Psoas muscle (tissue), 8 donors: ENCODE measurements at places on chromosomes 7 and 10. TPM values are rescaled to one million over a fixed set of nuclear protein-coding genes. Genes with fewer than 3 reads are reported as not detected.

GRCh38 chr7:50359258-50359994 is 54.9 kb downstream of the IKZF1 start:
- H3K36me3 ChIP-seq, result no peaks in the 10 kb centered on the region
- H3K4me3 ChIP-seq, result no peak overlapping the region
- peaks cover 2% of the 10 kb centered on the region for H3K27me3 ChIP-seq
- no peak overlapping the region for H3K27ac ChIP-seq
- no peak for DNase-seq

Gene CLRN3
- polyA plus RNA-seq, result 0.03 TPM

GRCh38 chr10:127886371-127887051 is 6.2 kb downstream of the CLRN3 start:
- H3K4me3 ChIP-seq, result no peak overlapping the region
- H3K27ac ChIP-seq, result no peak overlapping the region
- H3K4me1 ChIP-seq, result no peaks in the 10 kb centered on the region
- H3K36me3 ChIP-seq, result no peaks in the 10 kb centered on the region
- H3K27me3 ChIP-seq, result peaks cover 8% of the 10 kb centered on the region

Gene POLD2
- polyA plus RNA-seq, result 87.1 TPM

- H3K4me3 ChIP-seq, result peak overlapping the region; percentile 93
- peak; percentile 88 for DNase-seq
- H3K27me3 ChIP-seq, result no peaks in the 10 kb centered on the region
- H3K27ac ChIP-seq, result peak overlapping the region; percentile 100
- H3K4me1 ChIP-seq, result peaks cover 41% of the 10 kb centered on the region
These were observed 442 bp upstream of the LZTS2 start for GRCh38 chr10:100998991-100999741.

Gene CARD11
- 0.17 TPM for polyA plus RNA-seq

DNA sequence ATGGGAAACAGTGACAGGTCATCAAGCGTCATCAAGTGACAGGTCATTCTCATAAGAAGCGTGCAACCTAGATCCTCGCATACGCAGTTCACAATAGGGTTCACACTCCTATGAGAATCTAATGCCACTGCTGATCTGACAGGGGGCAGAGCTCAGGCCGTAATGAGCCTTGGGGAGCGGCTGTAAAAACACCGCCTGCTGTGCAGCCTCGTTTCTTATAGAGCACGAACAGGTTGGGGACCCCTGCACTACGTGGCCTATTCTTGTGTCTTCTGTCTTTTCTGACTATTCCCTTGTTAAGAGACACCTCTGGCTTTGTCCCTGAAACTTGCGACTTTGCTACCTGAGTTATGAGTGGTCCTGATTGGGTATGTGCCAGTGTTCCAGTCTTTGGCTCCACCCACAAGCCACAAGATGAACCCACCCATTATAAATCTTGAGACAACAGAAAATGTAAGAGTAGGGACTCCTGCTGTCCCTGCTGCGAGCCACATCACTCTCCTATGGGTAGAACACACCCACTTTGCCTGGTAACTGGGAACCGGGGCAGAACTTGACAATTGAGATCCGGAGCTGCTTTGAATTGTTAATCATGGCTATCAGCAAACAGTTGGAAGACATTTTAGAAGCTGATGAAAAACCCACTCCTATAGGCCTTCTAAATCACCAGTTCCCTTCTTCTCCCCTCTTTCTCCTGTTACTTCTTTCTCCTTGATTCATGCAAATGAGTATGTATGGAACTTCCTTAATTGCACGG is 55.8 kb upstream of the EXOC4 start:
- DNase-seq, result no peak
- no peaks in the 10 kb centered on the region for H3K36me3 ChIP-seq
- no peaks in the 10 kb centered on the region for H3K4me1 ChIP-seq

- no peak overlapping the region for H3K4me3 ChIP-seq
- no peaks in the 10 kb centered on the region for H3K36me3 ChIP-seq
- no peak for DNase-seq
- H3K4me1 ChIP-seq, result no peaks in the 10 kb centered on the region
- no peak overlapping the region for H3K27ac ChIP-seq
These were observed 46.0 kb upstream of the OPTN start for GRCh38 chr10:13053794-13054462.

GRCh38 chr10:94006591-94007550 is 13.1 kb downstream of the PLCE1 start:
- peaks cover 43% of the 10 kb centered on the region for H3K4me1 ChIP-seq
- DNase-seq, result no peak
- H3K27me3 ChIP-seq, result no peaks in the 10 kb centered on the region
- no peak overlapping the region for H3K4me3 ChIP-seq
- H3K27ac ChIP-seq, result peak overlapping the region; percentile 34

DNA sequence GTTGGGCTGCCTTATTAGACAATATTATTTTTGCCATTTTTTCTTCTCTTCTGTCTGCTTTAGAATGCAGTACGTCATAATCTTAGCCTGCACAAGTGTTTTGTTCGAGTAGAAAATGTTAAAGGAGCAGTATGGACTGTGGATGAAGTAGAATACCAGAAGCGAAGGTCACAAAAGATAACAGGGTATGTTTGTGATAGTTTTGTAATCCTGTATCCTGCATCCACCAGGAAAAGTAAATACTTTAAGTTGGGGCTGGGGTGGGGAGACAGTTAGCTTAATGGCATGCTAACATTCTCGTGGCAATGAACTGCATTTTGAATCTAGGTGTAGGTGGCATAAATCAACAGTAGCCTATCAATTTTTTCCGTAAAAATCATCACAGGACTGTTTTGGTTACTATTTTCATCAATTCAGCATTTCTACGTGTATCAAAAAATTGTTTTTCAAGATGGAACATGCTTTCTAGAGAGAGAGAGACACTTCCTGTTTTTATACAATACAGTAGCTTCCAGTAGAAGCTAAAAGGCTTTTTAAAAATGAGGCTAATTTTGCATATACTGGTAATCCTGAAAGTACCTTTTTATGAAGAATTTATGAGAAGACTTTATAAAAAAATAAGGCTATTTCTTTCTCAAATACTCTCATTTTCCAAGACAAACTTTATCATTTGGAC is 247.5 kb downstream of the FOXP2 start:
- no peak overlapping the region for H3K4me3 ChIP-seq
- H3K36me3 ChIP-seq, result no peaks in the 10 kb centered on the region
- no peak overlapping the region for H3K27ac ChIP-seq
- no peaks in the 10 kb centered on the region for H3K27me3 ChIP-seq
- no peak for DNase-seq
- no peaks in the 10 kb centered on the region for H3K4me1 ChIP-seq

- no peaks in the 10 kb centered on the region for H3K4me1 ChIP-seq
- H3K27ac ChIP-seq, result no peak overlapping the region
- no peaks in the 10 kb centered on the region for H3K36me3 ChIP-seq
These were observed 27.1 kb upstream of the TNRC18 start for GRCh38 chr7:5450549-5451327.

DNA sequence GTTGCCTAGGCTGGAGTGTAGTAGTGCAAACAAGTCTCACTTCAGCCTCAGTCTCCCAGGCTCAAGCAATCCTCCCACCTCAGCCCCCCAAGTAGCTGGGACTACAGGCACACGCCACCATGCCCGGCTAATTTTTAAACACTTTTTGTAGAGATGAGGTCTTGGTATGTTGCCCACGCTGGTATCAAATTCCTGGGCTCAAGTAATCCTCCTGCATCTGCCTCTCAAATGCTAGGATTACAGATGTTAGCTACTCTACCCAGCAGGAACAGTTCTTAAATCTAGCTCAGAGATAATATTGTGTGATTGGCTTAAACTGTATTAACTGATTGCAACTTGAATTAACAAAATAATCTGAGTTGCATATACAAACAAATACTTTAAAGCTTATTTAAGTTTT is 82.9 kb downstream of the CDK14 start:
- no peaks in the 10 kb centered on the region for H3K27me3 ChIP-seq
- H3K4me3 ChIP-seq, result no peak overlapping the region
- no peaks in the 10 kb centered on the region for H3K36me3 ChIP-seq
- H3K4me1 ChIP-seq, result peaks cover 8% of the 10 kb centered on the region
- no peak overlapping the region for H3K27ac ChIP-seq
- DNase-seq, result no peak

Gene UCMA
- polyA plus RNA-seq, result not detected

Gene NANOS1
- polyA plus RNA-seq, result 30.7 TPM

DNA sequence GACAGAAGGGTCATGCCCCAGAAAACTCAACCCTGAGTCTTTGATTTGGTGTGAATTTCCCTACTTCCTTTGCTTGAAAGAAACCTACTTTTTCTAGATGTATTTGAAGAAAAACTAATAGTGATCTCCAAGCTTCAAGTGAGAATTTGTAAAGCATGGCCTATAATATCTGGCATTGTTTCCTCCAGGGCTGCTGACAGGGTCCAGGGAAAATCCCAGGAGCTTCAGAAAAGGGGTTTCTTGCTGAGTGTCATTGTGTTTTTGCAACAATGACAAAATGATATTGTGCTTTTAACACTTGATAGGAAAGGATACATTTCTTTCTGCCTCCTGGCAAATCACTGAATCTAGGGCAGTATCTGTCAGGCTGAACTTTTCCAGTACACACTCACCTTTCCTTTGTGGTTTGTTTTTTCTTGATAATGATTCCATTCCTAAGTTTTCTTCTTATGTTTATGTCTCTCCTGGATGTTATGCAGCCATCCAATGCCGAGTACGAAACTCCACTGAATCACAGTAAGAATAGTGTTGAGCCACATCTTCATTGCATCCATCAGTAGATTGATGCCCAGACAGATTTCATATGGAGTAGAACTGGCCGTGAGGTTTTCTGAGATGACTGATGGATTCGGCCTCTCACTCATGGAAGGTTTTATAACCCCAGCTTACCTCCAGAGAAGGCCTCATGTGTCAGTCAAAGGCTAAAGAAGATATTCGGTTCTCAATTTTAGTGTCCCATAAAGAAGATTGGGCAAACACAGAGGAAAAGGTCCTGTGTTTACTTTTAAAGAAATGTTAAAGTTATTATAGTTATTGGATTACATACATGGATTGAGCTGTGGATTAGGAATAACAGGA is 76.9 kb upstream of the STEAP1B start:
- H3K4me1 ChIP-seq, result peaks cover 21% of the 10 kb centered on the region
- H3K4me3 ChIP-seq, result no peak overlapping the region
- peak overlapping the region; percentile 58 for H3K27ac ChIP-seq
- H3K36me3 ChIP-seq, result no peaks in the 10 kb centered on the region
- H3K27me3 ChIP-seq, result no peaks in the 10 kb centered on the region
- DNase-seq, result no peak

GRCh38 chr10:20162123-20162522 is 345.9 kb downstream of the PLXDC2 start:
- H3K36me3 ChIP-seq, result no peaks in the 10 kb centered on the region
- no peaks in the 10 kb centered on the region for H3K27me3 ChIP-seq
- no peak overlapping the region for H3K27ac ChIP-seq
- no peaks in the 10 kb centered on the region for H3K4me1 ChIP-seq
- DNase-seq, result no peak

DNA sequence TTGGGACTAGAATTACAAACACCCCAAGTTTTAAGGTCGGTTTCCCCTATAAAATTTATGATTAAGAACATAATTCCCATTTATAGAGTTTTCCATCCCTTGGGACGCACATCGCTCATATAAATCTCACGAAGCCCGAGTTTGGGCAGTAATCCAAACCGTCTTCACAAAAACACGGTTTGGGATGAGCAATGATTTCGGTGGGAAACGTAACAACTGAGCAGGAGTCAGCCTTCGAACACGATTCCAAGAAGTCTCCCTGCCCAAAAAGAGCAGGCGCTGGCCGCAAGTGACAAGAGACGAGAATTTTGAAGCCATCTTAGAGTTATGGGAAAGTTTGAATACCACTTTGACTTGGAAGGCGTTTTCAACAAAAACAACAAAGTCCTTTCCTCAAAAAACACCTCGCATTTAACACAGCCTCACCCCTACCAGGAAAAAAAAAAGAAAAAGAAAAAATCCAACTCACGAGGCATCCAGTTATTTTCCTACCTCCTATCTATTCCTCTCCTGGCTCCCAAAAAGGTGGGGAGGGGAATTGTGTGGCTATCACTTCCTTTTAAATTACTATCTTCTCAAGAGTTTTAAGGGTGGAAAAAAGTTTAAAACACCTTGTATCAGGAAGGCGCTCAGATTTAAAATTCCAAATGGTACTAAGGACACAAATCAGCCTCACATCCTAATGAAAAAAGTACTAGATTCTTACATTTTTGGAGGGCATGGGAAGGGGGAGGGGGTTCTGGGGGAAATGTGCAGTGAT is 1.6 kb downstream of the SEPHS1 start:
- H3K4me3 ChIP-seq, result peak overlapping the region; percentile 90
- no peaks in the 10 kb centered on the region for H3K36me3 ChIP-seq
- H3K27me3 ChIP-seq, result no peaks in the 10 kb centered on the region
- peak; percentile 21 for DNase-seq
- peak overlapping the region; percentile 94 for H3K27ac ChIP-seq
- peaks cover 18% of the 10 kb centered on the region for H3K4me1 ChIP-seq

Gene STARD3NL
- 14.1 TPM for polyA plus RNA-seq

Gene GIMAP4
- polyA plus RNA-seq, result 21.7 TPM

DNA sequence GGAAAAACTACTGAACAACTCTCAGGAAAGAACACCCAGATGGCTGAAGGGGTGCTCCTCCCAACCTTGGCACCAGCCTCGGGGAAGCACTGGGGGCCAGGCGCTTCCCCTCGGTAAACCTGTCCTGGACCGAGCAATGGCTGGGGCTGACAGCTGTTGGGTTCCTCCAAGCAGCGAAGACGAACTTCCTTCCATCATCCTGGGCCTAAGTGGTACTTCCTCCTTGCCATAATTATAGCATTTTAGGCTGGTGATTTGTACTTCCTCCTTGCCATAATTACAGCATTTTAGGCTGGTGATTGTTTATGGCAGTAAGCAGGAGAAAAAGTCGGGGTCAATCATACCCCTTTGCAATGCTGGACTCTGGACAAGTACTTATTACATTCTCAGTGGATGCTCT is 69.3 kb downstream of the MYOF start:
- H3K27me3 ChIP-seq, result no peaks in the 10 kb centered on the region
- H3K36me3 ChIP-seq, result no peaks in the 10 kb centered on the region
- H3K4me1 ChIP-seq, result no peaks in the 10 kb centered on the region
- H3K4me3 ChIP-seq, result no peak overlapping the region

DNA sequence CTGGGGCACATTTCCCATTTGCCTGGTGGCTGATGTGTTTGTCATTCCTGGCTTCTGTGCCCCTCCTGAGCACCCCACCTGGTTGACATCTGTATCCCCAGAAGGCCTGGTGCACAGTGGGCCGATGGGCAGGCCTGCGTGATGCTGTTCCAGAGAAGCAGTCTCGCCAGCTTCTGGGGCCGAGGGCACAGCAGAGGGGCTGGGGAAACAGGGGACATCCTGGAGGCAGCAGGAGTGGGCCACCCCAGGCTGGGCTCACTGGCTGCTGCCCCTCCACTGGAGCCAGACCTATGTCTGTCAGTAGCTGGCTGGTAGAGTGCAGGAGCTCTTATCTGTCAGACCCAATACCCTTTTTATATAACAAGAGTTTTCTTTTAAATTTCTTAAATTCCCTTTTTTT is 896 bp upstream of the MYL7 start:
- H3K4me1 ChIP-seq, result no peaks in the 10 kb centered on the region
- DNase-seq, result no peak
- H3K27me3 ChIP-seq, result peaks cover 19% of the 10 kb centered on the region
- H3K4me3 ChIP-seq, result no peak overlapping the region
- no peaks in the 10 kb centered on the region for H3K36me3 ChIP-seq

- H3K27ac ChIP-seq, result no peak overlapping the region
- H3K36me3 ChIP-seq, result no peaks in the 10 kb centered on the region
- no peaks in the 10 kb centered on the region for H3K4me1 ChIP-seq
These were observed 19.6 kb downstream of the KNDC1 start for GRCh38 chr10:133179651-133180050.
